ENCODE measurements at places on chromosomes 12 and 14.

- no peak for DNase-seq
Measured at GRCh38 chr12:77273898-77274297, 208.5 kb upstream of the E2F7 start.

DNA sequence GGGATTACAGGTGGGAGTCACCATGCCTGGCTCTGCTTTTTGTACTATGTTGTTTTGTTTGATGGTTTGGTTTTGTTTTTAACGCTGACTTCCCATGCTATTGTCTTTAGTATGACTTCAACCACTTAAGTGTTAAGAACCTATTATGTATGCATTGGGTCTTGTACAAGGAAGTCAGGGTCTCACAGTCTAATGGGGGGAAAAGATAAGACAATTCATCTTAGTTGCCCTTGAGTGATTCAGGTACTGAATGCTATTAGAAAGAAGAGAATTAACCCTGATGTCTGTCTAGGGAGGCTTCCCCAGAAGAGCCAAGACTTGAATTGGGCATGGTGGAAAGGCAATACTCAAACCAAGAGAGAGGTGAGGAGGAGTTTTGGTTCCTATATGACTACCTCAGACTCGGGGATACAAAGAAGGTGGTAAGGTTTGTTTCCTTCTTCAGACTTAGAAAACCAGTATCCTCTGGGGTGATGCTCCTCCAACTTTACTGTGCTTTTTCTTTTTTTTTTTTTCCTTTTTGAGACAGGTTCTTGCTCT lies 64.6 kb downstream of the SUSD6 start:
- DNase-seq, result no peak

DNA sequence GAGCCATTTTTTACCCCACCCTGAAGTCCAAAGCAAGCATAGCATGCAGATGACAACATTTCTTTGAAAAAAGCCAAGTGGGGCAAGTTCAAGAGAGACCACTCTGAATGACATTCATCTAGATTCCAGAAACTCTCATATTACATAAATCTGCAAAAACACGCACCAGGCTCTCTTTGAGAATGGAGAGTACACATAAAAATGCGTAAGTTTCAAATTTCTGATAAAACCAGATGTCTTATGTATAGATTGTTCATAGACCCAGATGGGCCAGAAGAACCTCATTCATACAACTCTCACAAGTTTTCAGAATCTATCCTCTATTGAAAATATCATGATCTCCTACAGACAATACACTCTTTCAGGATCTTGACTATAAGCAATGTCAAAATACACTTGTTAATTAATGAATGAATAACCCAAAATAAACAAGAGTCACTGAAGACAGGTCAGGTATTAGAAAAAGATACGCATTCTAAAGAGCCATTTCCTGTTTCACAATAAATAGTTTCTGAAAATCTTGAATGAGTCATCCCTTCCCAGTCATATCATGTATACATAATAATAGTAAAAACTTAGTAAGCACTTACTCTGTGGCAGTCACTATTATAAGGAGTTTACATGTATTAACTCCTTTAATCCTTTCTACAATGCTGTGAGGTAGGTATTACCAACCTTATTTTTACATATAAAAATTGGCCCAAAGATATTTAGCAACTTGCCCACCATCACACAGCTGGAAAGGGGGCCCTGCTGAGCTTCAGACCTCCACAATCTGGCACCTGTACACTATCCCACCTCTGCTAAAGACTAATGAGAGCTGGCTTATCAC lies 72.0 kb downstream of the PPP2R5E start:
- DNase-seq, result no peak

- DNase-seq, result no peak
Measured at GRCh38 chr14:60328583-60328982, 79.6 kb downstream of the PPM1A start.

- no peak for DNase-seq
Measured at GRCh38 chr14:97319691-97320090, 522.5 kb downstream of the VRK1 start.

GRCh38 chr12:71551529-71551928 lies 111.9 kb downstream of the LGR5 start:
- no peak for DNase-seq

GRCh38 chr14:56390859-56391258 lies 188.7 kb upstream of the TMEM260 start:
- DNase-seq, result no peak

- no peak for DNase-seq
Measured at GRCh38 chr12:80717856-80718255, 1.1 kb downstream of the MYF5 start.

DNA sequence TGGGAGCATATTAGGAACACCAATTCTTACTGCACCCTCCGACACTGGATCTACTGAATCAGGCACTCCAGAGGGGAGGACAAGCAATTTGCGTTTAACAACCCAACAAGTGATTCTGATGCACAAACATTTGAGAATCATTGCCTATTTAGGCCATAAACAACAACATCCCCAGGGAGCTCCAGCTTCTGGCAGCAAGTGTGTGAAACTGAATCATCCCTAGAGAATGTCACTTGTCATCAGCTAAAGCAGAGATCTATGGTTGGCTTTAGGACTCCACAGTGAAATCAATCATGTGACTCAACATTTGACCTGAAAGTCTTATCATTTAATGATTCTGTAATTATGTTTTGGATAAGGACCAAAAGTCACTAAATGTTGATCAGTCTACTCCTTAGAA lies 505.0 kb upstream of the FLRT2 start:
- DNase-seq, result no peak

All from activated B cell treated with CpG ODN at 0.5 μM for 24 hours (primary cell).